Stimulated activated CD8-positive, alpha-beta memory T cell treated with anti-CD3 and anti-CD28 coated beads, Interleukin-4, amount 100 ng/mL, for 4 hours (primary cell): ENCODE measurements at places on chromosomes 12 and 14.

DNA sequence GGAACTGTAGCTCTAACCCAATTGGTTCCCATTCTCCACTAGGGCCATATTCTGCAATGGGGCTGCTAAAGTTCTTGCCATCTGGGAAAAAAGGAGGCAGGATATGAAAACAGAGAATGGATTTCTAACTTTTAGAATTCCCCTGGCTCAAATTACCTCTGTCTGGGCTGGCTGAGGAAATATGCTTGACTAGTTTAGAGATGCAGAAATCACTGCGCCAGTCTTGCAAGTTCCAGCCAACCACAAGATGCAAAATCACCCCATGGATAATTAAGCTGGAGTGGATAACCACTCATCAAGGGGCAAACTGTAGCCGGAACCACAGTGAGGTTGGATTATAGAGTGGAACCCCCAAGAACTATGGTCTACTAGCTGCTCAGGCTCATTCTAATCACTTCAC, 126.3 kb downstream of the RALGAPA1 start:
- DNase-seq, result no peak

- DNase-seq, result no peak
Observed at GRCh38 chr12:22856178-22856577, 231.2 kb downstream of the ETNK1 start.

DNA sequence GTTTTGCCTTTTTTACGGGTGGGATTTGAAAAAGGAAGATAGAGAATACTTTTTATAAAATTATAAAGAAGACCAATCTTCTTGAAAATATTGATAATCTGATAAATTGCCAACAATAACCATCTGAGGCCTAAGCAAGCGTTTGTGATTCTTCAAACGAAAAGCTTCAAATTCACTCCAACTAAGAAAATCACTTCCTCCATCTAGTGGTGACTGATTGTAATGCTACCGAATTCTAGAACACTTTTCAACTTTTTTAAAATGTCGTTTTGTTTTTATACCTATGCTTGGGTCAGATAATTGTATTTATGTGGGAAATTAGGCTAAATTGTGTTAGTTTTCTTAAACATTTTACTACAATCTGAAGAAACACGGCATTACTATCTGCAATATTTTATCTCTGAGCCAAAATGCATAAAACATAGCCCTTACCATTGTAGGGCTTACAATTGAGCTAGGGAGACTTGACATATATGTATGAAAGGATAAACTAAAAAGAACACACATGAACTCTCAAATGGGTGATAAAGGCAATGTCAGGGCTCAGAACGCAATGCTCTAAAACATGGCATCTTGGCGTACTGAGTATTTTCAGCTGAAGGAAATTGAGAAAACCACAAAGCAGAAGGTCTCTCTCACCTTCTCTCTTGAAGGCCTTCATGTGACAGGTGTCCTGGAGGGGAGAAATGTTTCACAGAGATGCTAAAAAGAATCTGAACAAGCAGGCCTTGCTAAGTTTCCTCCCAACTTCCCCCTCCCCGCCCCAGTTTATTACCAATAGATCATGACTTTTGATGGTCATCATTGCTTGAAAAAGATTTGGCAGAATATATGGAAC, 36.8 kb upstream of the G2E3 start:
- no peak for DNase-seq

- DNase-seq, result no peak
Observed at GRCh38 chr12:23640754-23641153, 308.7 kb downstream of the SOX5 start.

GRCh38 chr12:25332143-25332542, 81.4 kb upstream of the KRAS start:
- no peak for DNase-seq
